ENCODE measurements at places on chromosomes 12 and 14.
A peak's percentile ranks its signal among the peaks of the same experiment; 100 is the strongest.

DNA sequence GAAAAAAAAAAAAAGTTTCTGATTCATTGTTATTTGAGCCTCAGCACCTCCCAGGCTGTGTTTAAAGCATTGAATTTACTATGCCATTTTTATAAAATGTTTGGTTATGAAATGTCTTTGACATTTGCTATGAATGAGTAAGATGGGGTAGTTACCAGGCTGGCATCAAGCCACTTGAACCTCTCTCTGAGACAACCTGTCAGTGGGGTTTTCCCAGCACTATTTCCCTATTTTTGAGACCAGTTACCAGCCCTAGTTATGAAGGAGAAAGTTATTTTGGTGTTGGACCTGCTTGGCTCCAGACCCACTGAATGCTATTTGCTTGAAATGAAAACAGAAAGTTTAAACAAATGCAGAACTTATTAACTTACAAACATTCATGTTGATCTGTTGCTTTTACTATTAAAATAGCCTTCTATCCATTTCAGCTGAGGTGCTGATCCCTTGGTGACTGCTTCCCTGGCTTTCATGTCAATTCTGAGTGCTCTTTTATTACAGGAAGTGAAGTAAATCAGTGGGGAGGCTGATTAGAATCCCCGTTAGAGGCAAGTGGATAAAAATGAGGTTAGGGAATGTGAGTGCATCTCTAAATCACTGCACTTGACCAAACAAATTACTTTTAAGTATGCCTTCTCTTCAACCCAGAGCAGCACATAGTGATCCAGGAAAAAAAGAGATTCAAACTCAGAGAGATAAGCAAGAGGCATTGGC lies 37.8 kb downstream of the LLPH start:
- peak; percentile 83 for DNase-seq

DNA sequence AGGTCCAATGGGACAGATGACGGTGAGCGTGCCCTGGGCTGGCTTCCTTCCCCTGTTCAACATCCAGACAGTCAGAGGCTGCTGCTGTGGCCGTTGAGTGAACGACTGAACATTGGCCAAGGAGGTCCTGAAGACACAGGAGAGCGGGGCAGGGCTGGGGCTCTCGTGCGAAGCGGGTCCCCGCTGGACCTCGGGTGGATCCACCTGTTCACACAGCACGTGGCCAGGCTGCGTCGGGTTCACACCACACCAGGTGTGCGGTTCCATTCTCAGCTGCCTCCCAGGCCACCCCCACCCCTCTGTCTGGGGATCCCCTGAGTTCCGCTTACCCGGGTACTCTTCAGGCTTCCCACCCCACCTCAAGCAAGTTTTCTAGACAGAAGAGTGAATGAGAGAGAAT lies 199.1 kb upstream of the PRMT8 start:
- DNase-seq = no peak

DNA sequence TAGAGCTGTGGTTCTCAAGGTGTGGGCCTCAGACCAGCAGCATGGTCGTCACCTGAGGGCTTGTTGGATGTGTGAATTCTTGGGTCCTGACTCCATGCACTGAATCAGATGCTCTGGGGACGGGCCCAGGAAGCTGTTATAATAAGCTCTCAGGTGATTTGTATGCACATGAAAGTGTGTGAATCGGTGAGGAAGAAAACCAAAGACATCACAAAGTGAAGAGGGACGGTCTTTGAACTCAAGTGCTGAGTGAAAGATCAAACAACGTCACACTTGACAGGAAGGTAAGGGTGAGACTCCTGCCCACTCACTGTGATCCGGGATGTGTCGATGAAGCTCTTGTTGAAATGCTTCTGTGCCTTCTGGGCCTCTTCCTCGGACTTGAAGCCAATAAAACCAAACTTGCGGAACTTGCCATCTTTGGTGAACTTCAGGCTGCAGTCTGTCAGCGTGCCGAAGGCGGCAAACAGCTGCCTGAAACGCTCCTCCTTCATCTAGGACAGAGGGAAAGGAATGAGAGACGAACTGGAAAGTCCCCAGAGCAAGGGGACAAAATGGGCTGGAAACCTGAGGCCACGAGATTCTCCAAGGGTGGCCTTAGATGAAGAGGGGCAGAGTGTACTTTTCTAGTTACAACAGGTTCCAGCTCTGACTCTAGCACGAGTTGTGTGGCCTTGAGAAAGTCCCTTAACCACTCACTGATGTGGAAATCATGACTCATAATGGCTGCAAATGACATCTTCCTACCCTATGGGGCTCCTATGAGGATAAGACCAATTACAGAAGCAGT lies 4.0 kb downstream of the RBM19 start:
- peak; percentile 82 for DNase-seq

DNA sequence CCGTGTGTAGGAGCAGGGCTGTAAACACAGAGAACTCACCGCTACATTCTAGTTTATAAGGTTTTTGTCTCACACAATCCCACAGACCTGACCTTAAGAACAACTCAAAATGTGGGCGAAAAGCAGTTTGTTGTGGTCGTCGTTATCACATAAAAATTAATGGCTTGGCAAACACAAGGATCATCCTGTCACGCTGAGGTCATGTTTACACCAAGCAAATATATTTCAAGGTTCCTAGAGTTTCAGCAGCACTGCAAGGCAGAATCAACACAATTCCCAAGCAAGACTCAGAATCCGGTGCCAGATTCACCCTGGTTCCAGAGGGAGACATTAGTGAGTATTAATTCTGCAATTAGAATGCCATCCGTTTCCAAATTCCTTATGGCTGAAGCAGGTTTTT lies 30.1 kb upstream of the MAP1LC3B2 start:
- DNase-seq = no peak

GRCh38 chr12:125512541-125513298 lies 447.5 kb downstream of the AACS start:
- peak; percentile 23 for DNase-seq

GRCh38 chr12:120015313-120015712 lies 26.3 kb downstream of the BICDL1 start:
- no peak for DNase-seq

- DNase-seq = no peak
Measured at GRCh38 chr12:48030173-48030650, 25.9 kb upstream of the COL2A1 start.

DNA sequence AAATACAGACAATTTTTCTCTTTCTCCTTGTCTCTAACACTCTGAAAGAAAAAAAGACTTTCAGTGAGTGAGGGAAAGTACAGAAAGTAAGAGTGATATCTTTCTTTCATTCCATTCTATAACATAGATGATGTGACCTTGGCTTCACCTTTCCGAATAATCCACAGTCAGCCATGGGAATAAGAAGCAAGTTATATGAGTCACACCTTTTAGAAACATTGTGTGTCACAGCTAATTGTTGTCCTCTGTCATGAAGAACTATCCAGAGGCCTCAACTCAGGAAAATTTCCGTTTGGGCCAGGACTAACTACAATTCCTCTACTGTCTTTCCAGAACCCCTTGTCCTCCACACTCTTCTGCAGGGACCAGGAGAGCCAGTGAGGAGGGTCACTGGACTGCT lies 209.7 kb upstream of the FAR2 start:
- no peak for DNase-seq

- no peak for DNase-seq
Measured at GRCh38 chr12:118649765-118650585, 273.6 kb downstream of the SUDS3 start.

GRCh38 chr12:131197490-131197889 lies 243.8 kb downstream of the ADGRD1 start:
- DNase-seq = no peak

DNA sequence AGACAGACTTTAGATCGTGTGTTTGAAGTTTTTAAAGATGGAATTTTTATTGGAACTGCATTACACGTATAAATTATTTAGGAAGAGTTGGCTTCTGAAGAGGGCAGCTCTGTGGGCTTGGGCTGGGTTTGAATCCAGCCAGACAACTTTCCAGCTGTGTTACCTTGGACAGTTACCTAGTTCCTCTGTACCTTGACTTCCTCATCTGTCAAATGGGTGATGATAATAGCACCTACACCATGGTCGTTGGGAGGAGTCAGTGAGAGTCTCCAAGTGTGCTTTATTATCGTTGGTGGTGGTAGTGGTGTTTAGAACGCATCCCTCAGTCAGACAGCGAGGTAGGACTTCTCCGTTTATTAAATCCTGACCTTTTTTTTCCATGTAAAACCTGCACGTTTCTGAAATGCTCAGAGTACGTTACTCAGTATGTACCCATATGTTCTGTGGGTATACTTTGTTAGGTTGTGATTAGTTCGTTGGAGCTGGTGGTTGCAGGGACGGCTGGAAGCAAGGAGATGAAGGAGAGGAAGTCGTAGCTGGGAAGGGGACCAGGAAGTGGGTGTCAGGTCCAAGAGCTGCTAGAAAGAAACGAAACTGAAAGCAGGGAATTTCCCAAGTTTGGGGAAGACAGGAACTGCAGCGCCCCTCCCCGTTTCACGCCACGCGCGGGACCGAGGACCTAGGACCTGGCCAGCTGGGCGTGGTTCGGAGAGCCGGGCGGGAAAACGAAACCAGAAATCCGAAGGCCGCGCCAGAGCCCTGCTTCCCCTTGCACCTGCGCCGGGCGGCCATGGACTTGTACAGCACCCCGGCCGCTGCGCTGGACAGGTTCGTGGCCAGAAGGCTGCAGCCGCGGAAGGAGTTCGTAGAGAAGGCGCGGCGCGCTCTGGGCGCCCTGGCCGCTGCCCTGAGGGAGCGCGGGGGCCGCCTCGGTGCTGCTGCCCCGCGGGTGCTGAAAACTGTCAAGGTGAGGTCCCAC lies at the start of gene OAS3:
Gene OAS3 (plus strand): TSS at position 734 of the 979 bp plus-strand sequence. CDS start 57 bp downstream, at position 791.
- peak; percentile 100 for DNase-seq

GRCh38 chr12:3246253-3246652 lies 169.1 kb downstream of the TSPAN9 start:
- no peak for DNase-seq
